ENCODE measurements at places on chromosomes 7 and 10. TPM values are rescaled to one million over a fixed set of nuclear protein-coding genes. Genes with fewer than 3 reads are reported as not detected.

- DNase-seq: no peak
- no peaks in the 10 kb centered on the region for H3K36me3 ChIP-seq
- no peak overlapping the region for H3K27ac ChIP-seq
- H3K4me3 ChIP-seq: no peak overlapping the region
- H3K4me1 ChIP-seq: no peaks in the 10 kb centered on the region
Measured at GRCh38 chr10:20953120-20953519, 56.0 kb upstream of the NEBL start.

The PILRA gene
- 48.7 TPM for total RNA-seq

GRCh38 chr7:25402532-25402931, 174.2 kb upstream of the NPVF start:
- DNase-seq: no peak
- no peak overlapping the region for H3K27ac ChIP-seq
- no peaks in the 10 kb centered on the region for H3K27me3 ChIP-seq
- no peak overlapping the region for H3K4me3 ChIP-seq
- H3K4me1 ChIP-seq: no peaks in the 10 kb centered on the region
- H3K36me3 ChIP-seq: no peaks in the 10 kb centered on the region

GRCh38 chr7:1498370-1499305, 5.6 kb downstream of the INTS1 start:
- peaks cover 17% of the 10 kb centered on the region for H3K4me1 ChIP-seq
- no peak overlapping the region for H3K27ac ChIP-seq
- no peaks in the 10 kb centered on the region for H3K27me3 ChIP-seq
- H3K4me3 ChIP-seq: no peak overlapping the region
- H3K36me3 ChIP-seq: peaks cover 91% of the 10 kb centered on the region

GRCh38 chr10:108439397-108439796, 1274.9 kb upstream of the SORCS1 start:
- no peak overlapping the region for H3K27ac ChIP-seq
- H3K4me3 ChIP-seq: no peak overlapping the region
- DNase-seq: no peak
- no peaks in the 10 kb centered on the region for H3K36me3 ChIP-seq
- no peaks in the 10 kb centered on the region for H3K27me3 ChIP-seq
- no peaks in the 10 kb centered on the region for H3K4me1 ChIP-seq

GRCh38 chr7:13827716-13828115, 161.8 kb downstream of the ETV1 start:
- no peak overlapping the region for H3K27ac ChIP-seq
- H3K36me3 ChIP-seq: no peaks in the 10 kb centered on the region
- no peak overlapping the region for H3K4me3 ChIP-seq
- H3K4me1 ChIP-seq: no peaks in the 10 kb centered on the region
- H3K27me3 ChIP-seq: no peaks in the 10 kb centered on the region

The GOLGA7B gene
- total RNA-seq: 1.0 TPM

- no peaks in the 10 kb centered on the region for H3K36me3 ChIP-seq
- peaks cover 23% of the 10 kb centered on the region for H3K4me1 ChIP-seq
- H3K27ac ChIP-seq: peak overlapping the region; percentile 77
- H3K4me3 ChIP-seq: no peak overlapping the region
- DNase-seq: no peak
Measured at GRCh38 chr7:45978731-45979211, 57.7 kb upstream of the IGFBP3 start.

DNA sequence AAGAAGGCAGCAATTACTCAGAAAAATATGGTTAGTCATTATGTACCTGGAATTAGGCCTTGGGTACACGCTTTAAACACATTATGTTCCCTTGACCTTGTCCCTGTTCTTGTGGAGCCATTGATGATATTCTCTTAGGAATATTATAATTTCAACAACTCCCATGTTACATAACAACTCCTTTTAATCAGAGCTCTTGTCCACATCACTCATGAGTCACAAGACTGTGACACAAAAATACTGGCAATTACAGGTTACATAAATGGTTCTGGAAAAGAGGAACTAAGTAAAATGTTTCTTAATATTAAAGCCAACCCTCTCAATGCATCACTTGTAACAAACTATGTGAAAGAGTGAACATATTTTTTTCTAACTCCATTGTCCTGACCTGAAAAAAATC, 143.8 kb upstream of the PCLO start:
- no peaks in the 10 kb centered on the region for H3K27me3 ChIP-seq
- no peak overlapping the region for H3K4me3 ChIP-seq
- no peaks in the 10 kb centered on the region for H3K4me1 ChIP-seq
- DNase-seq: no peak

The PPP1R3C gene
- 10.8 TPM for total RNA-seq

GRCh38 chr10:102402512-102402896, 7.0 kb downstream of the NFKB2 start:
- H3K27ac ChIP-seq: no peak overlapping the region
- H3K27me3 ChIP-seq: peaks cover 3% of the 10 kb centered on the region
- H3K4me1 ChIP-seq: peaks cover 25% of the 10 kb centered on the region
- DNase-seq: no peak
- no peak overlapping the region for H3K4me3 ChIP-seq

DNA sequence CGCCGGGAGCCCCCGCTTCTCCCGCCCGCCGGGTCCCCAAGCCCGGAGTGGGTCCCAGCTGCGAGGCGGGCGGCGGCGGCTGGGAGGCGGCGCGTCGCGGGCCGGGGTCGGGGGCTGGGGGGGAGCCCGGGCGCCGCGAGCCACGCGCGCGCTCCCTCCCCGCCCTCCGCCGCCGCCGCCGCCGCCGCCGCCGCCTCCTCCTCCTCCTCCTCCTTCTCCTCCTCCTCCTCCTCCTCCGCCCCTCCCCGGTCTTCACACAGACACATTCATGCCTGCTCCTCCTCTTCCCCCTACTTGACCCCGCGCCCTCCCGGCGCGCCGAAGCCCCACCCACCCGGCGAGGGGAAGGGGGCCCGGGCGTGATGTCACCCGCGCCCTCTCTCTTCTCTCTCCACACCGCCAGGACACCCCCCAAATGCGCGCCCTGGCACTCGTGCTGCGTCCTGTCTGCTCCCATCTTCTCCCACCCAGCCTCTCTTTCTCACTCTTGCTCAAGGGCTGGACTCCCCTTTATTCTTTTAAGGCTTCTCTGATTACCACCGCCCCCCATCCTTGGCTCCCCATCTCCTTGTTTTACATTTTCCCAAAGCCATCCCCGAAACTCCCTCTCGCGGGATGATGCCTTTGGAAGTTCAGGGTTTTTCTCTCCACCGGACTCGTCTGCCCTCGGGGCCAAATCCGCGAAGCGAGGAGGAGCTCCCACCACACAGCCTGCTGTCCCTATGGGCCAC, 967 bp upstream of the GLI3 start:
- peak overlapping the region; percentile 81 for H3K4me3 ChIP-seq
- DNase-seq: peak; percentile 66
- H3K4me1 ChIP-seq: peaks cover 19% of the 10 kb centered on the region
- H3K36me3 ChIP-seq: no peaks in the 10 kb centered on the region

The NPC1L1 gene
- total RNA-seq: 0.21 TPM

GRCh38 chr7:105015390-105015965, 1.5 kb downstream of the KMT2E start:
- H3K4me1 ChIP-seq: peaks cover 44% of the 10 kb centered on the region
- H3K27ac ChIP-seq: peak overlapping the region; percentile 100
- H3K36me3 ChIP-seq: no peaks in the 10 kb centered on the region

The ZPBP gene
- not detected for total RNA-seq

GRCh38 chr10:71006506-71006905, 118.1 kb upstream of the PCBD1 start:
- DNase-seq: no peak
- no peak overlapping the region for H3K4me3 ChIP-seq
- H3K4me1 ChIP-seq: no peaks in the 10 kb centered on the region

The NKX2-3 gene
- total RNA-seq: not detected

The CDC14C gene
- total RNA-seq: not detected

GRCh38 chr7:135862586-135863340, 114.2 kb upstream of the FAM180A start:
- no peak for DNase-seq
- no peak overlapping the region for H3K27ac ChIP-seq
- H3K27me3 ChIP-seq: no peaks in the 10 kb centered on the region
- H3K4me1 ChIP-seq: no peaks in the 10 kb centered on the region
- no peak overlapping the region for H3K4me3 ChIP-seq
- no peaks in the 10 kb centered on the region for H3K36me3 ChIP-seq

DNA sequence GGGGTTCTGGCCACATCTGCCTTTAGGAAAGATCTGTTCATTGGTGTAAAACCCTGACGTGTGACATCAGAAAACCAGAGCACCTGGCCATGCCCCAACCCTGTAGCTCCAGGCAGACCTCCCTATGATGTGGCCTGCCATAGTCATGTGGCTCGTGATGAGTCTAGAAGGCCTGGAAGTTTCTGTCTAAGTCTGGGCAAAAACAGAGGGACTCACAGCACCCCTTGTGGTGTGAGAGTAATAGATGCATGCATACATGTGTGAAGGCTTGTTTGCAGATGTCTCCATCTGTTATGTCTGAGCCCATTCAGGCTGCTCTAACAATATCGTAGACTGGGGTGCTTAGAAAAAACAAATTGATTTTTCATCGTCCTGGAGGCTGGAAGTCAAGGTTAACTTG, 309.3 kb downstream of the PAXIP1 start:
- no peaks in the 10 kb centered on the region for H3K27me3 ChIP-seq
- DNase-seq: no peak
- H3K4me1 ChIP-seq: no peaks in the 10 kb centered on the region
- no peak overlapping the region for H3K27ac ChIP-seq

DNA sequence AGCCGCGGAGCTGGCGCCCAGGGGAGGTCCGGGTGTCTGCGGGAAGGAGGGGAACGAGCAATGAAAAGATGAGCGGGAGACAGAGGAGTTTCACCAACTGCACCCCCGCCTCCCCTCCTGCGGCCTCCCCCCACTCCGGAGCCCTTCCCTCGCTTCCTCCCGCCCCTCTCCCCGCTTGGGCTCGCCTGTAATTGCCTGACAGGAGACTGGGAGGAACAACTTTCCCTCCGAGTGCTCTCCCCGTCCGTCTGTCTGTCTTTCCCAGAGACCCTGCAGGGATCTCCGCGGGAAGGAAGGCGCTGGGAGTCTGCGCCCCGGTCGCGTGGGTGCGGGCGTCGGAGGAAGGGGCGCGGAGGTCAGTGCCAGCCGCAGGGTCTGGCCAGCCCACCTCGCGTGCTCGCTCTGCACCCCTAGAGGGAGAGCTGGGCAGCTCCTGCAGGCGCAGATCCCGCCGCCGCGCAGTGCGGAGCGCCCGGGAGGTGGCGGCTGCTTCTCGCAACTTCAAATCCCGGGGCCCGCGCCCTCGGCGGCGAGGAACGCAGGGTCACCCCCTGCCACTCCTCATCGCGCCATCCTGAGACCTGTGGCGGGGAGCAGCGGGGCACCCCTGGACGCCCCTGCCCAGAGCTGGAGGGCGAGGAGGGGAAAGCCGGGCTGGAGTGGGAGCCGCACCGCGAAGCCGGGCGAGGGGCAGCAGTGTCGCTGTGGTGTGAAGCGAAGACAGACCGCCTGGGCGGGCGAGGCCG, 511 bp upstream of the NRP1 start:
- no peaks in the 10 kb centered on the region for H3K27me3 ChIP-seq
- H3K27ac ChIP-seq: peak overlapping the region; percentile 93
- peak overlapping the region; percentile 79 for H3K4me3 ChIP-seq
- DNase-seq: peak; percentile 79

The ETV1 gene
- 89.0 TPM for total RNA-seq

The PTPRN2 gene
- total RNA-seq: 6.8 TPM

GRCh38 chr10:46554166-46554781, 2.2 kb downstream of the GPRIN2 start:
- H3K4me1 ChIP-seq: peaks cover 16% of the 10 kb centered on the region
- no peak overlapping the region for H3K27ac ChIP-seq
- no peak overlapping the region for H3K4me3 ChIP-seq
- peaks cover 46% of the 10 kb centered on the region for H3K27me3 ChIP-seq
- H3K36me3 ChIP-seq: peaks cover 12% of the 10 kb centered on the region
- DNase-seq: no peak

The EGR2 gene
- total RNA-seq: 45.6 TPM

The HACD1 gene
- 20.4 TPM for total RNA-seq

GRCh38 chr7:46256870-46257661, 336.0 kb upstream of the IGFBP3 start:
- DNase-seq: no peak
- no peaks in the 10 kb centered on the region for H3K27me3 ChIP-seq
- H3K36me3 ChIP-seq: no peaks in the 10 kb centered on the region

DNA sequence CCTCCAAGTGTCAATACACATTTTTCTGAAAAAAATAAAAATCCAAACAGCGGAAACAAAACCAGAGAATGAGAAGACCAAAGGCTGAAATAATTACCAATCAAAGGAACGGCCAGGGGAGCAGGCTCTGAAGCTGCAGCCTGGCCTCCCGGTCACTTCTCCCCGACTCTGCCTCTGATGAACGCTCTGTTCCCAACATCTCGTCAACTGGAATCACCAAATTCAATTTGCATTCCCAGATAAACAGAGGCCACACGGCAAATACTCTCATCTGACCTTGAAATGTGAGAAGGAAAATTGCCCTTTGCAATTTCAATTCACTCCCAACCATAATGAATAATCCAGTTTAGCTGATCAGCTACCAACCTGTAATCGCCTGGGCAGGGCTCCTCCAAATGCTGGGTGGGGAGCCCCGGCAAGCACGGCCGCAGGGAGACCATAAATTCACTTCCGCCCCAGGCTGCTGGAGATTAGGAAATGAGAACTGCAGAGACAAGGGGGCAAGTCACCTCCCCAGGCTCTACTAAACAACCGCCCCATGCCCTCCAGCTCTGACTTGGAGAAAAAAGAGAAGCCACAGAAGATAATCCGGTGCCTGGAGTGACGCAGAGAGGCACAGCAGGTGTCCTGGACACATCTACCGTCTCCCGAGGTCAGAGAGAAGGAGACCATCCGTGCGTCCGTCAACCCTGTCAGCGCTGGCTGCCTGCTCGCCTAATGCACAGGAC, 153.2 kb downstream of the MAD1L1 start:
- H3K4me3 ChIP-seq: no peak overlapping the region
- H3K27ac ChIP-seq: no peak overlapping the region
- H3K4me1 ChIP-seq: no peaks in the 10 kb centered on the region
- no peaks in the 10 kb centered on the region for H3K36me3 ChIP-seq

DNA sequence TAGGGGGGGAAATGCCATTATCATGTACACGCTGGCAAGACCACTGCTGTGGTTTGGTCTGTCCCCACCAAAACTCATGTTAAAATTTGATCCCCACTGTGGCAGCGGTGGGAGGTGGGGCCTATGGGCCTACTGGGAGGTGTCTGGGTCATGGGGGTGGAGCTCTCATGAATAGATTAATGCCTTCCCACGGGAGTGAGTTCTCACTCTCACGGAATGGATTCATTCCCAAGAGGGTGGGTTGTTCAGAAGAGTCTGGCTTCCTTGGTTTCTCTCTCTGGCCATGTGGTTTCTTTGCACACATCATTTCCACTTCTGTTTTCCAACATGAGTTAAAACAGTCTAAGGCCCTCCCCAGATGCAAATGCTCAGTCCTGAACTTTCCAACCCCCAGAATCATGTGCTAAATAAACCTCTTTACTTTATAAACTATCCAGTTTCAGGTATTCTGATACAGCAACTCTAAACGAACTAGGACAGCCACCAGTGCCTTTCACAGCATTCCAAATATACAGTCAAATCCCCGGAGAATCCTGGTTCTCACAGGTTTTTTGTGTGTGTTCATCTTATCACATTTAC, 44.3 kb downstream of the SMURF1 start:
- peaks cover 9% of the 10 kb centered on the region for H3K4me1 ChIP-seq
- H3K27ac ChIP-seq: no peak overlapping the region
- no peak for DNase-seq
- H3K4me3 ChIP-seq: no peak overlapping the region
- H3K27me3 ChIP-seq: no peaks in the 10 kb centered on the region

All from lower lobe of right lung (tissue), 2 donors.